Spinal cord (tissue), 10 donors: ENCODE measurements at places on chromosomes 3 and 15.

GRCh38 chr15:76333720-76334437 is 2.7 kb upstream of the ISL2 start:
- no peak for DNase-seq

DNA sequence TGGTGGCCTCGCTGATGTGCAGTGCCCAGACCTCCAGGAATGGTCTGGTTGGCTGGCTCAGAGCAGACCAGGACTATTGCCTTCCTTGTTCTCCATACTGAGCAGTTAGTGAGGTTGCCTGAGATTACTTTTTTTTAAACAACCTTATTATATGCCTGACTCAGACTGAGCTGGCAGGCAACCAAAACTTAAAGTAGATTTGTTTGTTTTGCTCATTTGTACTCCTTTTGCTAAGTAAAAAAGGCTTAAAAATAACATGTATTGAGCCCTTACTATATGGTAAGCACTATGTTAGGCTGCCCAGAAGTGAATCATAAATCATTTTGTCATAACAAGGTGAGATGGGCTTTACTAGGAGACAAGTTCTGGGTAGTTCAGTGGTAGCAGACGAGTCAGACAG is 92.4 kb downstream of the GHSR start:
- no peak for DNase-seq

- no peak for DNase-seq
Observed at GRCh38 chr15:94042180-94042928, 189.0 kb upstream of the MCTP2 start.

GRCh38 chr3:138114431-138114918 is 933 bp downstream of the DZIP1L start:
- no peak for DNase-seq

- no peak for DNase-seq
Observed at GRCh38 chr3:147471741-147472140, 62.6 kb downstream of the ZIC1 start.

GRCh38 chr15:90787881-90788280 is 70.7 kb downstream of the BLM start:
- no peak for DNase-seq

- DNase-seq: peak; percentile 58
Observed at GRCh38 chr3:196207159-196207832, 3.9 kb downstream of the ZDHHC19 start.

- DNase-seq: no peak
Observed at GRCh38 chr3:158167737-158168557, 58.1 kb downstream of the RSRC1 start.

GRCh38 chr3:37952564-37952963 is 38.0 kb upstream of the VILL start:
- DNase-seq: no peak

DNA sequence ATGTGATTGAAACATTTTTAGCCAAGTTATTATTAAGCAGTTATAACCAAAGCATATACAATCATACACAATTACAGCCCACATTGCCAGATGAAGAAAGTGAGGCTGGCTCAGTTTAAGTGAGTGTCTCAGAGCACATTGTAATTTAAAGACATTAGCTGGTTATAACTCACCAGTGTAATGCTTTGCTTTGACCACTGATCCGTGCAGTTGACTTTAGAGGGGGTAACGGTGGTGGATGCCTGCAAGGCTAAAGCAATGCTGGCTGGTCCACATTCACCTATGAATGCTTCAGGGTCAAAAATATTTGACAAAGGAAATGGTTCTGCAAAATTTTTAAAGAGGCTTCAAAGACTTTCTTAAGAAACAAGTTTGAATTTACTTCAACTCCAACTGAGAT is 1.2 kb downstream of the C3orf85 start:
- no peak for DNase-seq

GRCh38 chr3:36486009-36486795 is 105.9 kb downstream of the STAC start:
- no peak for DNase-seq

DNA sequence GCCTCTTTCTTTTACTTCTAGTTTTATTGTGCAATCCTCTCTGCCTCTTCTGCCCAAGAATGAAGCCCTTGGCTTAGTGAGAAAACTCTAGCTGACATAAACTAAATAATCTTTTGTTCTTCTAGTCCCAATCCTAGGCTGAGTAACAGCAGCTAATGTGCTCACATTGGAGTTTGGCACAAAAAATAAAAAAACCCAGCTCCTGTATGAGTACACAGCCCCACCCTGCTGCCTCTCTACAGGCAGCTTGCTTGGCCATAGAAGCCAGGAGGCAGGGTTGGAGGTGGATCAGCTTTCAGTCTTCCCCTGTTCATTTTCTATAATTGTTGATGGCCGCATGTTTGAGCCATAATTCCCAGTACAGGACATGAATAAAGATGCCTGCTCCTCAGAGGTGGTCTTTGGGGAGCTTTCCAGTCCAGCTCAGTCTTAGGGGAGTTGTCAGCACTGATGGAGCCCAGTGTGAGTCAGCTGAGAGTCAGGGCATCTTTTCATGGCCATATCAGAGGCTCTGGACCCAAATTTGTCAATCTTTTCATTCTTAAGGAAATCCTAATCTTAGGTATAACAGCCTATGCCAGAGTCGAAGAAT is 46.7 kb downstream of the RTP1 start:
- DNase-seq: no peak

GRCh38 chr3:97992547-97993173 is 20.4 kb upstream of the RIOX2 start:
- DNase-seq: no peak

DNA sequence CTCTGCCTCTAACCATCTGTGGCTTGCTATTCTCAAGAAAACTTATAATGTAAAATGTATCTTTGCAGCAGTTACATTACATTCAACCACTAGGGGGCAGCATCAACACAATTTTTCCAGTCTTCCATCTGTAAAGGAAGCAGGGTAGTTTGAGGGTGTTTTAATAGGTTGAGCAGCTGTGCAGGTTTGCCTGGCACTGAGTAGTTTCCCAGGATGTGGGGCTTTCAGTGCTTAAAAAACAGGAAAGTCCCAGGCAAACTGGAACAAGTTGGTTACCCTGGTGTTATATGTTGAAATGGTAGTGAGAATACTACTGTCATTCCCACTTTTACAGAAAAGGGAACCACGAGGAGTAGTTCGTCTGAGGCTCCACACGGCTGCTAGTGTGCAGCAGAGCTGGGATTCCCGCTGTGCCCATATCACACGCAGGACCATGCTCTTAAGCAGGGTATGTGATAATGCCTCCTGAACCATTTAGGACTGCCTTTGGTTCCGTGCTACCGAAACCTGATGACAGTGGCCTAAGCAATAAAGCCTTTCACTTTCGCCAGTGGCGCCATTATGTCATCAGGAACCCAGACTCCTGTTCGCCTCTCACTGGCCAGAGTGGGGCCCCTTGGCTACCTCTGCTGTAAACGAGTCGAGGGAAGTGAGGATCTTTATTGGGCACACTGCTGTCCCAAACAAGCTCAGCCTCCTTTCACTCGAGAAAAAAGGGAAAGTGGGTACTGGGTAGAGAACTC is 64.7 kb upstream of the ZBTB38 start:
- peak; percentile 92 for DNase-seq

DNA sequence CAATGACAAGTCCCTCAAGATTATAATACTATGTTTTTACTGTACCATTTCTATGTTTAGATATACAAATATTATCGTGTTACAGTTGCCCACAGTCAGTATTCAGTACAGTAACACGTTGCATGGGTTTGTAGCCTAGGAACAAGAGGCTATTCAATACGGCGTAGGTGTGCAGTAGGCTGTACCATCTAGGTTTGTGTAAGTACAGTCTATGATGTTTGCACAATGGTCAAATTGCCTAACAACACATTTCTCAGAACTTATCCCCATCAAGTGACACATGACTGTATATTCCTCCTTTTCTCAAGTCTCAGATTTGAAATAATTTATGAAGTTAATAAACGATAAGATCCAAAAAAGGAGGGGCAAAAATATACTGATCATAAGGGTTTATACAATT is 21.7 kb downstream of the ZDHHC3 start:
- no peak for DNase-seq

GRCh38 chr3:156148345-156148945 is 28.1 kb downstream of the KCNAB1 start:
- DNase-seq: no peak

DNA sequence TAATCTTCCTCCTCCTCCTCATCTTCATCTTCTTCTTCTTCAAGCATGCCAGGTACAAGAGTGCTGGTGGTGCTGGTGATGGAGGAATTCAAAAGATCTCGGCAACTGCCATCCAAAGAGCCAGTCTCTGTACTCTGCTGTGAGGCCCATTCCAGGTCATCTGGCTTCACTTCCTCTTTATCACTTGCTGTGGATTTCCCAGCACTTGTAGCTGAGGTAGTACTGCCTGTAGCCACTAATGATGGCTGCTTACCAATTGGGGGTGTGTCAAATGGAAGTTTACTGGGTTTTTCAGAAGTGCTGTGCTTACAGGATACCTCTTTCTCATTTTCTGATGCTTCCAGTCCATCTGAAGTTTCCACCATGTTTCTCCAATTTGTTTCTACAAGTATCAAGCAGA is 28.8 kb upstream of the SHC4 start:
- DNase-seq: no peak
